ENCODE measurements at places on chromosomes 3 and 15. TPM values are rescaled to one million over a fixed set of nuclear protein-coding genes. Genes with fewer than 3 reads are reported as not detected.

Gene TPRG1
- 0.16 TPM for total RNA-seq

- no peak for DNase-seq
Measured at GRCh38 chr3:167787440-167787839, 51.9 kb downstream of the SERPINI1 start.

DNA sequence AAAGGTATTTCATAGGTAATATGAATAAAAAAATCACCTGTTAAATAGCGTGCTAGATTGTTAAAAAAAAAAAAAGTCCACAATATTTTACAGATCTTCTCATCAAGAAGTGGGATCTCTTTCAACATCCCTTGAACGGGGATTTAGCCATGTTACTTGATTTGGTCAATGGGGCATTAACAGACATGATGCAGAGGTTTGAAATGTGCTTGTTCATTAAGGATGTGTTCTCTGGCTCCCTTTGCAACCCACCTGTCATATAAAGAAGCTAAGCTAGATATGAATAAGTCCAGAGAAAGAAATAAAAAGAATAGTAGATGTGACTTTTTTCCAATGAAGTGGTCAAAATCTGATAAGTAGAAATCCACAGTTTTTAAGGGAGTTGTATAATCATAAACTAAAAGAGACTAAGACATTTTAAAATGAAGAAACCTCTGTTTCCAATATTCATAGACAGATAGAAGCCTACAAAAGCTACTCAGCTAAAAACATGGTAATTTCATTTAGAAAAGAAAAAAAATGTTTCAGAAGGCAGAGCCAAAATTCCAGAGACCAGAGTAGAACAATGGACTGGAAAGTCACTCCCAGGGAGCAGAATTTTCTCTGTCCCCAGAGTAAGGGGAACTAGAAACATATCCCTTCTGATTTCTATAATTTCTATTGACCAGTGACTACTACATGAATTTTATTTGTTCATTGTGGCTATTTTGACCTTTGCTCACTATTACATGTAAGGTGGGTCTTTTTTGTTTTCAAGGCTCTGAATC, 79.2 kb downstream of the PLSCR2 start:
- no peak for DNase-seq

DNA sequence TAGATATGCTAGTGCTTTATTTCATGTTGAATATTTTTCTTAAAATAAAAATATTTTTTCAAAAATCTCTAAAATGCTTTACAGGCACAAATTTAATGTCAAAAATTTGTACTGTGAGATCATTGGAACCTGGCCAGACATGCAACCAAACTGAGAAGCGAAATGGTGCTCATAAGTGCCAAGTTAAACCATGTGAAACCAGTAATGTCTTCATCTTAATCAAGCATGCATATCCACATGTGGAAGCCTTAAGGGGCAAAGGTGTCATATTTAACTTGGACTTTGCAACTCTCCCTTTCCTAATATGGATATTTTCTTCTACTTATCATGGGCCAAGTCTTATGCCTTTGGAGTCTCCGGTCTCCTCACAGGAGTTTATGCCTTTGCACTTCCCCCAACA, 208.9 kb upstream of the COL8A1 start:
- no peak for DNase-seq

DNA sequence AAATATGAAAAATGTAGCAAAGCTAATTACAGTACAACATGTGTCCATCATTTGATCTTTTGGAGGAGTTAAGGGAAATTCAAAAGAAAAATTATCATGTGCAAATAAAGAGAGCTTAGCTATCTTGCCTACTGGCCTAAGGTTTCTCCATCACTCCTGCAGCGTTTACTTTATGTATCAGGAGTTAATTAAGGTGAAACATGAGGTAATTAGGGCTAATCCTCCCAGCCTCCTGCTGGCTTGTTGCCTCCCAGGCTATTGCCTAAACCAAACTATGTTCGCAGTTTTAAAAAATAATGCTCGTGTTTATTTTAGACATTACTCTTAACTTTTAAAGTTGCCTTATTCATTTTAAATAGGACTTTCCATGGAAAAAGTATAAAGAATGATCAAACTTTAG, 367.5 kb downstream of the ROBO2 start:
- no peak for DNase-seq

DNA sequence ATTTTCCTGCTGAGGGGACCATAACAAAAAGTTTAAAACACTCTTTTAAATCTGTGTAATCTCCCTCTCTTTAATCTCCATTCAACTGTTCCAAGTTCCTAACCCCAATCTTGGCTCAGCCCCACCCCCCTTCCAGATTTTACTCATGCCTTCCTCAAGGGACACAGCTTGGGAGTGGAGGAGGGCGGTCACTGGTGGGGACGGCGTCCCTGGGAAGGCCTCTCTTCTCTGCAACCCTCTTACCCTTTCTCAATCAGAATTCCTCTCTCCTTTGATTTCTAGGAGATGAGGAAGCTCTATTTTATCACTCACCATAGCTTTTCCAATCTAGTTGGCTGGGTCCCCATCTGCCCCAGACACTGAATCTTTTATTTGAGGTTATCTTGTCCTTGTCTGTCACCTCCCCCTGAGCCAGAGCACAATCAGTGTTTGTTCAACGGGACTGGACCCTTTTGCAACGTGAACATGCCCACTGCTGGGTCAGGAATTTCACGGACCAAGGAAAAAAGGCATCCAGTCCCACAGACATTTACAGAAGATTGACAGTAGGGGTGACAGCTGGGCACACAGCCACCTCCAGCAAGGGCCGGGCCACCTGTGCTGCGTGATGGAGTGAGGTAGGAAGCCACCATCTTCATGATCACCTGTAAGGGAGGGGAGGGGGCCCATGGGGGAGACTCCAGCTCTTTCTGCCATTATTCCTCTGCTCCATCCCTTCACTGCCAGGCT, 84.0 kb upstream of the HERC1 start:
- DNase-seq, result no peak

Data from MG63 (cell line).